GM03348 (cell line): ENCODE measurements at places on chromosomes 7 and 10.

GRCh38 chr7:159070431-159071148 is 74.1 kb downstream of the VIPR2 start:
- DNase-seq = no peak

- no peak for DNase-seq
Measured at GRCh38 chr7:13179011-13179582, 491.7 kb downstream of the ARL4A start.

- no peak for DNase-seq
Measured at GRCh38 chr7:87912121-87912520, 21.9 kb upstream of the ADAM22 start.

- DNase-seq = no peak
Measured at GRCh38 chr10:95429639-95430038, 131.5 kb downstream of the SORBS1 start.

- peak; percentile 46 for DNase-seq
Measured at GRCh38 chr10:17961551-17962422, 10.1 kb downstream of the SLC39A12 start.

- DNase-seq = no peak
Measured at GRCh38 chr7:36006636-36007229, 146.3 kb upstream of the EEPD1 start.

DNA sequence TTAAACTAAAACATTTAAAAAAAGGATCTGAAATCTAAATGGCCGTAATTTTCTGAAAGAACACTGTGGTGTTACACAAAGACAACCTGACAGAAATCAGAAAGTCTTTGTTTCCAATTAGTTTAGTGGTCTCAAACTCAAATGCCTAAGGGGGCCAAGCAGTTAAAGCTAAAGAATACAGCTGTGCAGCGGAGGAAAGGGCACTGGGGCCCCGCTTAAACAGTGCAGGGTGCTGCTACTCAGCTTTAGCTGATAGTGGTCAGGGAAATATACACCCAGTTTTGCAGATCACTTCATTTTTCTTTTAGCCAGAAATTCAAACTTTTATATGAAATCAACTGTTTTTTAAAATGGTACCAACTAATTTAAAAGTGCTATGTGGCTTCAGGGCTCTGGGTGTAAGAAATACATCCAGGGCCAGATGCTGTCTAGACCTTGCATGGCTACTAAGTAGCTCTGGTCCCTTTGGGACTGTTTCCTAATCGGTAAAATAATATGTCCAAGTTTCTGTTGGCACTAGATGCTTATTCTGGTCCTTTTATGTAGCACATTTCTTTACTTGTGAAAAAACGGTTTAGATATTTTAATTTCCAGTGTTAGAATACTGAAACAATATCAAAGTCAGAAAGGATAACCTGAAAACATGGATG is 161.8 kb upstream of the LAMB4 start:
- DNase-seq = no peak

GRCh38 chr10:85864868-85865526 is 501.6 kb downstream of the GRID1 start:
- no peak for DNase-seq

DNA sequence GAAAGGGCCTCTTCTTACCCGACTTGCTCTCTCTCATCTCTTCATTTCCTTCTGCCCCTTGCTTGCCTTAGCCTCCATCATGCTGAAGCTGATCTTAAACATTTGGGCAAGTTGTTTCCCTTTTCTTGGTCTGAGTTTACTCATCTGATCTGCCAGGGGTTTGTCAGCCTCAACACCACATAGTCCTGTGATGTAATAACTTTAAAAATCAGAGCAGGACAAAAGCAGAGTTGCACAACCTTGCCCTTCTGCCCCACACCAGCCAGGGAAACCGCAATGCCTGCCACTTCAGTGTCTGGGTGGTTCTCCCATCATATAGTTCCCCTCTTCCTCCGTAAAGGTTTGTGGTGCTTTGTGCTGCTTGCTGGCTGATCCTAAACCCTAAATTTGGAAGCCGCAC is 9.9 kb upstream of the LIPM start:
- peak; percentile 11 for DNase-seq

DNA sequence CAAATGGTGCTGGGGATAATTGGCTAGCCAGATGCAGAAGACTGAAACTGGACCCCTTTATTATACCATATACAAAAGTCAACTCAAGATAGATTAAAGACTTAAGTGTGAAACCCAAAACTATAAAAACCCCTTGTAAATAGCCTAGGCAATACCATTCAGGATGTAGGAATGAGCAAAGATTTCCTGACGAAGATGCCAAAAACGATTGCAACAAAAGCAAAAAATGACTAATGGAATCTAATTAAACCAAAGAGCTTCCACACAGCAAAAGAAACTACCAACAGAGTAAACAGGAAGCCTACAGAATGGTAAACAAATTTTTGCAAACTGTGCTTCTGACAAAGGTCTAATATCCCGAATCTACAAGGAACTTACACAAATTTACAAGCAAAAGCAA is 30.9 kb upstream of the PLXDC2 start:
- DNase-seq = no peak

DNA sequence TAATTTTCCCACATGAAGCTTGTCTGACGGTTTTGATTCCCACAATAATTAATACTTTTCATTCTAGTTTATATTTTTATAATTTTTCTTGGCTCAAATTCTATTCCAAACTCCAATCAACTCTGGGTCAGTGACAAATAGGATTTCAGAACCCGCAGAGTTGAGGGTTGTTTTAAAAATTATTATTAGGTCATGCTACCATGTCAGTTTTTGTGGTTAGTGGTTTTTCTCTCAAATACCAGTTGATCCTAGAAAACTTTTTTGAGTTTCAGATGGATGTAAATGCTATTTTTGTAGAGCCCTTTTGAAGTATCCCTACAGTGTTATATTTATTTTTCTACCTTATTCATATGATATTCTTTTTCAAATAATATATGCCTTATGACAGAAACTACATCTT is 237.4 kb downstream of the SEMA3D start:
- no peak for DNase-seq

GRCh38 chr10:32232378-32232777 is 114.6 kb downstream of the EPC1 start:
- no peak for DNase-seq

- DNase-seq = no peak
Measured at GRCh38 chr10:7625836-7626235, 40.9 kb downstream of the ITIH5 start.

- no peak for DNase-seq
Measured at GRCh38 chr10:119190954-119191785, 12.6 kb upstream of the PRDX3 start.

DNA sequence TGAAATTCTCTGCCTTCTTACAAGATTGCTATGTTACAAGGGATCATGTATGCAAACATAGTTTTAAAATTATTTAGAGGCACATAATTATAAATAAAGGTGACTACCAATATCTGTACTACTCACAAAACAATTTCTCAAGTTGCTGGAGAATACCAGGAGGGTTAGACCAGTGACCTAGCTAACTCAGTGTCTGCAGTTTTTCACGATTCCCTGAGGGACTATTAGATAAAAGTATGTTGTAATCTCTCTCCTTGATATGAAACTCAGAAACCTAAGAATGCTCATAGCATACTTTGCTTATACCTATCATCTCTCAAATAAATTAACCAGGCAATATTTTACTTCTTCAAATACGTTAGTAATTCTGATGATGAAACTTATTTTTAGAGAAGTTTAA is 534.0 kb upstream of the ANKRD30A start:
- DNase-seq = peak; percentile 21

GRCh38 chr7:155338632-155339320 is 41.1 kb downstream of the INSIG1 start:
- DNase-seq = no peak

GRCh38 chr7:77393261-77393660 is 22.9 kb downstream of the GSAP start:
- DNase-seq = no peak

- DNase-seq = no peak
Measured at GRCh38 chr7:79790656-79791262, 337.3 kb upstream of the MAGI2 start.

DNA sequence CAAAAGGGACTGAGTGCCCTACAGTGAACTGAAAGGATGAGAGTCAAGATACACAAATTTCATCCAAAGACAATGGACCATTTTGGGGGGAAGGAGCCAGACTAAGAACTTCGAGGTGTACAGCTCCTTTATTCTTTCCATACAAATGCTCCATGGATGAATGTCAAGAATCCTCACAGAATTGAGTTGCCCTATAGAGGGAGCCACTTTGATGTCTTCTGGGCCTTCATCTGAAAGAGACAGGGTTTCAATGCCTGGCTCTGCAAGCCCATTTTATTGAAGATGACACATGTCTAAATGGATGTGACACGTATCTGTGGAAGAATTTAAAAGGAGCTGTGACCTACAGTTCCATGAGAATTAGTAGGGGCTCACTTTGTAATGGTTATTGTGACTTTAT is 32.0 kb upstream of the NRG3 start:
- no peak for DNase-seq

- DNase-seq = no peak
Measured at GRCh38 chr10:1134156-1134555, 78.0 kb downstream of the WDR37 start.

DNA sequence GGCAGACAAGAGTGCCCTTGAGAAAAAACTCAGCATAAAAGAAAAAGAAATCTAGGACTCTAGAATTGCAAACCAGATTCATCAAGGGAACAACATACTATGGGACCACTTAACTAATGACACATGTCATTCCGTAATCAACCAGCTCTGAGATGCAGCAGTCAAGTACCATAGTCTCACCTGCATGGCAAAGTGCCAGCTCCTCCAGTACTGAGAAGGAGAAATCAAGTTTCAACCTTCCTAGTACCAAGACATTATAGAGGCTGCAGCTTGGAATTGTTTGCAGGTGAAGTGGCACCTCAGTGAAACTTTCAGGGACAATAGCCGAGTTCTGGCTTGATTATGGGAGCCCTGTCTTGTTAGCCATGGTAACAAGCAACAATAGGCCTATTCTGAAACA is 11.5 kb downstream of the STEAP1 start:
- no peak for DNase-seq

DNA sequence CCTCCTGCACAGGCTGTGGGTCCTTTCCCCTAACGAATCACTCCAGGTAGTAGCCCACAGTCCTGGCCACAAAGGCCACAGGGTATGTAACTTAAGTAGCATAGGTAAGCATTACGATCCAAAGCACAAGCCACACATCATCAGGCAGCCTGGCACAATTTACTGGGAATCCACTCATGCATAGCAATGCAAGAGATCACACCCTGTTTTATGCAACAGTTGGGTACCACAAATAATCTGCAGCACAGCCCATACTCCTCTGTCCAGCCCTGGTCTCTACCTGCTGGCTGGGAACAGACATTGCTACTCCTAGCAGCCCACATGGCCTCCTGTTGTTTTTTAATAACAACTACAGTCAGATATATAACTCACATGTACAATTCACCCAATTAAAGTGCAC is 34.3 kb downstream of the SRPK2 start:
- DNase-seq = no peak

DNA sequence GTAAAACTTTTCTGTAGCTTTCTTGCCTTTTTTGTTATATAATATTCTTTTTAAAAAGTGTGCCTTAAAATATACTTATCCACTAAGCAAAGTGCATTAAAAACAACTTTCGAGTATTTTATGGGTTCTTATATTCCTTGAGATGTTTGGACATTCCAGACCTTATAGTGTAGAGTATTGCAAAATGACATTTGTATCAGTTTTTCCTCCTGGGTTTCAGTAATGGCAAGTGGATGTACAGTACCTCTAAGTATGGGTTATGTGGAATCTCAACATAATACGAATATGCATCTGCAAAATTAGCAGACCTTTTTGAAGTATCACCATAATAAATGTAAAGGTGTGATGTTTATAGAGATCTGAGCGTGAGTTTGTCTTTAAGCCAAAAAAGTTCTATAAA is 2.7 kb downstream of the CDK13 start:
- DNase-seq = no peak

- DNase-seq = no peak
Measured at GRCh38 chr7:17118412-17118811, 180.0 kb upstream of the AHR start.

GRCh38 chr10:77338143-77338542 is 299.5 kb downstream of the KCNMA1 start:
- no peak for DNase-seq

- no peak for DNase-seq
Measured at GRCh38 chr10:8874268-8874667, 819.8 kb downstream of the GATA3 start.

DNA sequence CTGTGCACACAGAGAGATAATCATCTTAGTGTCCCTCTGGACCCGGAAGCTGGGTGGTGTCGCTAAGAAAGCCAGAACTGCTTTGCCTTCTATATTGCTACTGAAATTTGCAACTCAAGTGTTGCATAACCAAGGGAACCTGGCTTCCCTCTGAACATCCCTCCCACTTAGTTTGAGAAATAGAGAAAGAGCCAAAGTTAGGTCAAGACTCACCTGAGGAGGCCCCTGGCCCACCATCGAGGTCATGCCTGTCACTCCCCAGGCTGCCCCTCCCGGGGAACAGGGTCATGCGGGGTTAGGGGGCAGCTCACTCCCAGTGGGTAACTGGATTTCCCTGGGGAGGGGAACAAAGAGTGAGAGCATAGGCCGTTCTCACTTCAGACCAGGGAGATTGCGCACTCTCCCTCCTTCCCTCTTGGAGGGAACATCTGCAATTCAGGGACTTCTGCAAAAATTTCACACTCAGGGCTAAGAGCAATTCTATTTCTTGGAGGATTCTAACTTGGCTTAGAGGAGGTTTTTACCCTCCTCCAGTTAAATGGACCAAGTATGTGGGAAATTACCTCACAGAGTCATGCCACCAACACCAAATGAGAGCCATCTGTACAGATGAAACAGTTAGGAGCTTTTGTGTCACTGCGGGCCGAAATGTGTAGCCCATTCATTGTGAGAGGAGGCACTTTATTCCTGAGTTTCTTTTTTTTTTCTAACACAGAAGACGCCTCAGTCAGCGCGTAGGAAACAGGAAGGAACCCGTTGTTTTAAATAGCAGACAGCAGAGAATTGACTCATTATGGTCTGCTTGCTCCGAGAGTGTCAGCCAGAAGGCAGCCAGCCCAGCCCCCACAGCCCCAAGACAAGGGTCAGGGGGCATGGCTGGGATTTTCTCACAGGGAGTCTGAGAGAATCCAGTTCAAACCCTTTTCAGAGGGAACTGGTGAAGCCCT is 221.3 kb downstream of the ARHGAP12 start:
- DNase-seq = peak; percentile 75

GRCh38 chr7:45187946-45188411 is 30.4 kb downstream of the RAMP3 start:
- DNase-seq = no peak
